ENCODE measurements at places on chromosomes 13 and 19.

GRCh38 chr13:58341318-58341717 lies 709.8 kb downstream of the PCDH17 start:
- DNase-seq, result no peak

- DNase-seq, result no peak
These were observed 11.7 kb downstream of the NOP53 start for GRCh38 chr19:47756953-47757608.

- DNase-seq, result no peak
These were observed 3.0 kb downstream of the IFI30 start for GRCh38 chr19:18176367-18177310.

DNA sequence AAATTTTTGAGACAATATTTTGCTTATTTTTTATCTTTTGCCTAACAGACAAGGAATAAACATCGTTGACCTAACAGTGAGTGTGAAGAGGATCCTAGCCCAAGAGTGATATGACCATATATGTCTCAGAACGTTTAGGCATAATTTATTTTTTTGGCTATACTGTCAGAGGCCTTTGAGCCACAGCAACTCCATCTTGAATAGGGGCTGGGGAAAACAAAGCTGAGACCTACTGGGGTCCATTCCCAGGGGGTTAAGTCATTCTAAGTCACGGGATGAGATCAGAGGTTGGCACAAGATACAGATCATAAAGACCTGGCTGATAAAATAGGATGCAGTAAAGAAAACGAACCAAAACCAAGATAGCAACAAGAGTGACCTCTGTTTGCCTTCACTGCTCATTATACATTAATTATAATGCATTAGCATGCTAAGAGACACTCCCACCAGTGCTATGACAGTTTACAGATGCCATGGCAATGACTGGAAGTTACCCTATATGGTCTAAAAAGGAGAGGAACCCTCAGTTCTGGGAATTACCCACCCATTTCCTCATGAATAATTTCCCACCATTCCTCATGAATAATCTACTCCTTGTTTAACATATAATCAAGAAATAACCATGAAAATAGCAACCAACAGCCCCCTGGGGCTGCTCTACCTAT lies 510.9 kb upstream of the PCDH9 start:
- no peak for DNase-seq

DNA sequence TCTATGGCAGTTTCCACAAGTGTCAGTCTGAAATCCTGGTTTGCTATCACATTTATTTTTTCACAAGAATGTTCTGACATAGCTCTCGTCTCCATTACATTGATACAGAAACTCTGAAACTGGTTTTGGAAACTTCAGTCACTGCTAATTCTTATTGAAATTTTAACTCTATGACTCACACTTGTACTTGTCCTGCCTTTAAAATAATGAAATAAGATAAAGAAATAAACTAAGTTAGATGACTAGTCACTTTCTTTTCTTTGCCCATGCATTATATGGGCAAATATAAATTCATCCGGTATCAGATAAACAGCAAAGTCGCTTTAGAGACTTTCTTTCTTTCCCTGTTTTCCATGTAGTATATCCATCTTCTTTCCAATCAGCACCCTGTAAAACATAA lies 257.5 kb downstream of the PCDH9 start:
- DNase-seq, result no peak

DNA sequence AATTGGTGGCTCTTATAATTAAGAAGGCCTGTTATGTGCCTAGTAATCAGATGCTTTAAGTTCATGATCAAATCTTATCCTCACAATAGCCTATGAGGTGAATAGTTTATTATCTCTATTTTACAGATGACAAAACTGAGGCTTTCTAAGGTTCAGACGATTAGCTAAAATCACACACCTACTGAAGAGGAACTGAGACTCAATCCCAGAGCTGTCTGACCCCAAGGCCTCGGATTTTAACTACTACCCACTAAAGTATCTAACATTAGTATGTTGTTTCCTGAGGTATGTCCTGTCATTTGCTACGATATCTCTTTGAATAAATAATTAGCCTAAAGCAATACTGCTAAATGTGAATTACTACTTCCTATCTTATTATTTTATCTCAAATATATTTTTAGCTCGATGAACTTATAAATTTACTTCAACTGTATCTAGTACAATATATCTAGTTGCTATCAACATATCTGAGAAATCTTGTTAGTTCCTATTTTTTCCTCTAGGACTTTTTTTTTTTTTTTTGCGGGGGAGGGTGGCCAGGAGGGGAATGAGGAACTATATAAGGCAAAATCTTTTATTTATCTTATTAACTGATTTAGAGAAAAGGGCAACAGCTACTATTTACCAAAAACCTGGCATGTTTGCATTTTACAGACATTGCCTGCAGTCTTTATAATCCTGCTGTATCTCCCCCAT lies 118.5 kb downstream of the ABCC4 start:
- no peak for DNase-seq

GRCh38 chr13:99983499-99984401 lies 2.2 kb downstream of the ZIC2 start:
- DNase-seq, result no peak

DNA sequence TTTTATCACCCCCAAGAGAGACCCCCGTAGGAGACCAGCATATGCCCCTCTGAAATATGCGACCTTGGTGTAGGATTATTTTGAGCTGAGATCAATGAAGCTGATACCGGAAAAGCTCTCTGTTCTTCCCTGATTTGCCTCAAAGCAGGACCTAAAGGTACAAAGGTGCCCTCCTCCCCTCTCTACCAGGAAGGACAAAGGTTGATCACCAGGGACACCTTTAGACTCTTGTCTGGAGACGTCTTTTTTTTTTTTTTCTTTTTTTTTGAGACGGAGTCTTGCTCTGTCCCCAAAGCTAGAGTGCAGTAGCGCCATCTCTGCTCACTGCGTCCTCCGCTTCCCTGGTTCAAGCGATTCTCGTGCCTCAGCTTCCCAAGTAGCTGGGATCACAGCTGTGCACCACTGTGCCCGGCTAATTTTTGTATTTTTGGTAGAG lies 792 bp upstream of the PEX11G start:
- DNase-seq, result no peak

- no peak for DNase-seq
These were observed 26.9 kb downstream of the RFX1 start for GRCh38 chr19:13979244-13979615.
